ENCODE measurements at places on chromosomes 2 and 18.
A peak's percentile ranks its signal among the peaks of the same experiment; 100 is the strongest.

DNA sequence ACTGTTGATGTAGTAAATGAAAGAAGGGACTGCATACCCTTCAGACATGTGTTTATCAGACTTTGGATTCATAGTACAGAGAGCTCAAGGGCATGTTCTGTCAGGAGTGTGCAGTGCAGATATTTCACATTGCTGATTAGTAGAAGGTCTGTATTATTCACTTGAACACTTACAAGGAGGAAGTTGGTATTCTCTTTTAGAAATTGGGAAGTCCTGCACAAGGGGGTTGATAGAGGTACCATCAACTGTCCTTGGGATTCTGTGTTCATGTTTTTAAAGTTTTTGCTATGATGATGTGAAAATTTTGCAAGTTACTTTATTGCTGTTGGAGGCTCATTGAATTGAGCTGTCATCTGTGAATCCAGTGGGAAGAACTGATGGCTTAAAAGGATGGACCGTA lies 6.7 kb downstream of the PSMD1 start:
- no peak for DNase-seq

DNA sequence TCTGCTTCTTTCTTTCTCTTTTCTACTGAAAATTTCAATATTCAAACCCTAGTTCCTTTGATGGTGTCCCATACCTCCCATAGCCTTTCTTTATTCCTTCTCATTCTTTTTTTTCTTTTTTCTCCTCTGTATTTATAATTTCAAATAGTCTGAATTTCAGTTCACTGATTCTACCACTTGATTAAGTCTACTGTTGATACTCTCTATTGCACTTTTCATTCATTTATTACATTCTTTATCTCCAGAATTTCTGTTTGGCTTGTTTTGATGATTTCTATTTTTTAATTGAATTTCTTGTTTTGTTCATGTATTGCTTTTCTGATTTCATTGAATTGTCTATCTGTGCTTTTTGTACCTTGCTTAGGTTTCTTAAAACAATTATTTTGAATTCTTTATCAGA lies 111.9 kb upstream of the VRK2 start:
- no peak for DNase-seq

GRCh38 chr2:120342446-120342845 lies 3.5 kb upstream of the INHBB start:
- peak; percentile 70 for DNase-seq

DNA sequence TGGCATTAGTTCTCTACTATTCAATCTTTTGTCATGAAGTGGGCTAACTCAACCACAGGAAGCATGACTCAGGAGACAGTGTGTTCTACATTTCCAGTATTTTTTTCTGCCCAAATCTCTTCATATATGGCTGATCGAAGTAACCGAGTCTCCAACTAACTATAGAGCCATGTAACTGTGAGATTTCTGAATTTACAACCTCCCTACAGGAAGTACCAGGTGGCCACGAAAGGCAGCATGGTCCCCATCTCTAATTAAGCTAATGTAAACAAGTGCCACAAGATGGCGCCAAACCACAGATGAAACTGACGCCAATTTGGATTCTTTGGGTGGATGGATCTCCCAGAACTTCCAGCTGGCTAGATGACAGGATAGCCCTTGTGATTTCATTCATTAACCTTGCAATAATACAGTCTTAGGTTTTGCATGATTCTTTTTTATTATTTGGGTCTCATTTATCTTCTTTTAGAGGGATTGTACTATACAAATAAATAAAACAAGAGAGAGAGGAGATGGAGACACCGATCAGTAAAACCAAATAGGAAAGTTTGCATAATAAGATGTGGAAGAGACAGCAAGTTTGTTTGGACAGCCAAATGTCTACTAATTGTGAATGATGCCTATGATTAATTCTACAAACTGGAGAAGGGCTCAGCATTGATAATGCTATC lies 18.3 kb upstream of the ARHGAP15 start:
- peak; percentile 99 for DNase-seq

GRCh38 chr2:178523596-178524134 lies 43.4 kb downstream of the PLEKHA3 start:
- no peak for DNase-seq

- DNase-seq: peak; percentile 30
Measured at GRCh38 chr2:62287899-62288880, 92.3 kb downstream of the B3GNT2 start.

- DNase-seq: peak; percentile 66
Measured at GRCh38 chr2:25977768-25978167, 4.5 kb downstream of the KIF3C start.
